ENCODE measurements at places on chromosomes 16 and 17. TPM values are rescaled to one million over a fixed set of nuclear protein-coding genes. Genes with fewer than 3 reads are reported as not detected.
A peak's percentile ranks its signal among the peaks of the same experiment; 100 is the strongest.

GRCh38 chr17:6509031-6509771, 47.2 kb downstream of the PITPNM3 start:
- DNase-seq, result no peak

ACE gene
- 11.6 TPM for total RNA-seq

DNA sequence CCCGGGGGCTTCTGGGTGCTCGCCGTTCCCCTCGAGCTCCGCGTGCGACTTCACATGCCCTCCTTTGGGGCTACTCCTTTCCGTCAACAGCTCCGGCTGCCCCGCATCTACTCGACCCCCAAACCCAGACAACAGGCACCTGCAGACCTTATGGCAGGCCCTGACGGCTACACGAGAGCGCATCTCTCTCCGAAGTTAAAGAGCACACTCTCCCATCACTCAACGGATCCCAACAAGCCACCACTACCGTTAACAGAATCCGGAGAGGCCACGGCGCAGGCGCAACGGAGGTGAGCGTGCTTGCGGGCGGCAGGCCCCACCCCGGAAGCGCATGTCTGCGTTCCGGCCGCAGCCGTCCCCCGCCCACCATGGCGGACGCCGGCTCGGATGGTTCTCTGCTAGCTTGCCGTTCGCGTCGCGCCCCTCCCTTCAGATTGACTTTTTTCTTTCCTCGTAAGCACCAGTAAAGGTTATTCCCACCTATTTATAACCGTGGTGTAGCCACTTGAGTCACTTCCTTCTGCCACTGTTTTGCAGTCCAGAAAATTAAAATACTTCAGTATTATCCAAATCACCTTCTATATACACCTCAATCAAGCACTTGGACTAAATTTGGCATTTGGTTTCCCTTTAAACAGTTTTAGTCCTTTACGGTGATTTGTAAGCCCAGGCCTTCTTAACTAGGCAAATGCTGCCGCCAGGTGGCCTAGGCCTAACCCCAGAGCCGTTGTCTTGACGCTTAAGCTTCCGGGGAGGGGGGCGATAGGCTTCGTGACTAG, at the start of gene POLG2:
TSS of gene POLG2 (minus strand) at position 269 of the 779 bp plus-strand sequence. CDS start at position 183, 86 bp downstream.
- DNase-seq, result peak; percentile 97

DNA sequence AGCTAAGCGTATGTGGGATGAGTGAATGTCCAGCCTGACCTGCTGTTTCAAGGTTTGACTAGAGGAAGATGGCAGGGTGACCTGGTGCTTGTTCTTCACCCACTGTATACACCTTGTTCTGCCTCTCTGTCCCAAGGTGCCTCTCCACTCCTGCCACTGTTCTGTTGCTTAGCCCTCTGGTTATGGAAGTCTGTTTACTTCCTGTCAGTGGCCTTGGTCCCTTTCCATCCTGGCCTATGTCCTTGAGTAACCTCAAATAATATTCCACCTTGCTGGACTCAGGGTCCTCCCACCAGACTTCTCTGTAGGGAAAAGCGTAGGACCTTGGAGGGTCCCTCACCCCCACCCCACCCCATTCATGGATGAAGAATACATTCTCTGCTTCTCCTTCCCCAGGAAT, 73.2 kb upstream of the SALL1 start:
- no peak for DNase-seq

- peak; percentile 46 for DNase-seq
Measured at GRCh38 chr16:70380248-70380918, 33.7 kb downstream of the DDX19A start.

CDIPT gene
- 39.6 TPM for total RNA-seq

GRCh38 chr16:59632276-59632855, 898.2 kb upstream of the GOT2 start:
- DNase-seq, result no peak

DNA sequence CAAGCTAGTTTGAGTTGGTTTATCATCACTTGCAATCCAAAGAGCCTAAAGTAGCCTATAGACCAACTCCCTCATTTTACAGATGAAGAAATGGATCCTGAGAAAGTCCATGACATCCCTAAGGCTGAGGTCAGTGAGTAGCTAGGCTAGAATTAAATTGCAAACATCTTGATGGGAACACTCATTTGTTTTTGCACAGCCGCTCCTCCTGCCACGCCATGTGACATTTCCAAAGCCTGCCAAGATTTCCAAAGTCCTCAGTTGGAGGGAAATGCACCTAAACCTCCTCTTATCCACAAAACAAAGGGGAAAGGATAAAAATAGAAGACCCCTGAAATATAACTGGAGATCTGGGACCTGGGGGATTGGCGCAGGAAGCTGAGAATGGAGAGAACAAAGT, 15.0 kb downstream of the TMEM92 start:
- DNase-seq, result no peak

DNA sequence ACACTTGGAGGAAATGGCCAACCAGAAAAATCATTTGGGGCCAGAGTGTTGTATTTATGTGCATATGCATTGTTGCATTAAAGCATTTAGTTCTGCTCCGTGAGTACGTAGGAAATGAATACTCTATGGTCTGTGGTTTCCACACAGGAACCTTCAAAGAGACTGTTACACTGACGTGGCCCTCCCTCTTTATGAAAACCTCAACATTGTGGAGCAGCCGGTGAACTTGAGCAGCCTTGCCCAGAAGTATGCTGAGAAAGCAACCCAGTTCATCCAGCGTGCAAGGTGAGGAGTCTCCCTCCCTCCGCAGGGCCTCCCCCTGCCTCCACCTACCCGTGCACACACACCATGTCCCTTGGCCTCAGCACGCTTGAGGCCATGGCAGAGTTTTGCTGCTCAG, 65.2 kb downstream of the ARSG start:
- peak; percentile 19 for DNase-seq

LONP2 gene
- 68.2 TPM for total RNA-seq

DNA sequence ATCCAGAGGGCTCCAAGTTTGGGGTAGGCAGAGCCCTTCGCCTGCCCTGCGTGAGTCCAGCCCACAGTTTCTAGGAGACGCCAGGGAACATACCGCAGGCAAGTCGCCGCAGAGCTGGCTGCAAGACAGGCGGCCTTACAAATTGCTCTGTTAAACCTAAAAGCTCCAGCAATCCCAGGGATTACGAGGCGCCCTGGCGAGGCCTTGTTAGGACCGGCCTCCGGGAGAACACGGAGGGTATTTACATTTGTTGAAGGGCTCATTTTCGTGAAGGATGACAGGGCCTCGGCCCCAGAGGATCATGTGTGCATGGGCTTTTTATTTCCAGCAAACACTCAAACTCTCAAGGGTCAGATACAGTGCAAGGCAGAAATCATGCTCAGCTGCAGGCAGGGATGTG, 77.6 kb upstream of the FOXF1 start:
- no peak for DNase-seq

RNU2-1 gene
- 3,838 TPM for total RNA-seq

GRCh38 chr16:88618182-88618955, 20.0 kb upstream of the IL17C start:
- no peak for DNase-seq

DNA sequence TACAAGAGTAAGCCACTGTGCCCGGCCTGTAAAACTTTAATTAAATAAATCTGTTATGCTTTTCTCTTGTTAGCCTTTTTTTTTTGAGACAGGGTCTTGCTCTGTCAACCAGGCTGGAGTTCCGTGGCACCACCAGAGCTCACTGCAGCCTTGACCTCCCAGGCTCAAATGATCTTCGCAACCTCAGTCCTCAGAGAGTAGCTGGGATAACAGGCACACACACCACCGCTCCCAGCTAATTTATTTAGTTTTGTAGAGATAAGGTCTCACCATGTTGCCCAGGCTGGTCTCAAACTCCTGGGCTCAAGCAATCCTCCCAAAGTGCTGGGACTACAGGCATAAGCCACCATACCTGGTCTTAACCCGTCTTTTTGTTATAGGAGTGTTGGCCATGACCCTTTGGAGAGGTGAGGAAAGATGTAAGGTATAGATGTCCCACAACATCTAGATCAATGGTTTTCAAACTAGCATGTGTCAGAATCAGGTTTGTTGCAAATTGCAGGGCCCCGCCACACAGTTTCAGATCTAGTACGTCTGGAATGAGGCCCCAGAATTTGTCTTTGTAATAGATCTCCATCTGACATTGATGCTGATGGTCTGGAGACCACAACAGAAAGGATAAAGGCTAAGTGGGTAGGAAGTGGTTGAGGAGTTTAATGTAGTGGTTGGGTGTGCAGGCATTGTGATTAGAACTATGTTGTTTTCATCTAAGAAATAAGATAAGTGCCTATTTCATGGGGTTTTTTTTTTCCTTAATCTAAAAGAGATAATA, 4.3 kb upstream of the GGA2 start:
- DNase-seq, result no peak

PRSS33 gene
- total RNA-seq, result not detected

DNA sequence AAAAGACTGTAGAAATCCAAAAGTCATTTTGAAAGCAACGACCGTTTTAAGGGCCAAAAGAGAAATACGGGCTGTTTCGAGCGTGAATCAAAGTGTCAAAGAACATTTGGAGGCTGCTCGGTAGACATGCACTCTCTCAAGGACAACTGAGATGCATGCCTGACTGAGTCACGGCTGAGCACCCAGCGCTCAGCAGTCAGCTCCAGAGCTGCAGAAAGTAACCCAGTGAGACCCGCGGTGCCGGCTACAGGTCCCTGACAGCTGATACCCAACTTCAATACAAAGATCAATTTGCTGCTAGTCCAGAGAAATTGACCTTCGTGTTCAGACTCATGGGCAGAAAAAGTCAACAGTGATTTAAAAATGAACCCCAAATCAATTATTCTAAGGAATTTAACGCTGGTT, 214.9 kb downstream of the STX8 start:
- no peak for DNase-seq

DNA sequence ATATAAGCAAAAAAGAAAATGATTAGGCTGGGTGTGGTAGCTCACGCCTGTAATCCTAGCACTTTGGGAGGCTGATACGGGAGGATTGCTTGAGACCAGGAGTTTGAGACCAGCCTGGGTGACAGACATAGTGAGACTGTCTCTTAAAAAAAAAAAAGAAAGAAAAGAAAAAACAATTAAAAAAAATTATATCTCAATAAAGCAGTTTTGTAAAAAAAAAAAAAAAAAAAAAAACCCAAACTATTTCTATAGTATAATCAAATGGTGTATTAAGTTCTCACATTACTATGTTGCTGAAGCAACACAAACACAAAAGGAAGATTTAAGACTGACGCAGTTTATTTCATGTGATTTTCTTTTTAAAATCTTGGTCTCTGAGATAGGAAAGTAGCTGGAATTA, 140.5 kb downstream of the TRIM37 start:
- DNase-seq, result no peak

DNA sequence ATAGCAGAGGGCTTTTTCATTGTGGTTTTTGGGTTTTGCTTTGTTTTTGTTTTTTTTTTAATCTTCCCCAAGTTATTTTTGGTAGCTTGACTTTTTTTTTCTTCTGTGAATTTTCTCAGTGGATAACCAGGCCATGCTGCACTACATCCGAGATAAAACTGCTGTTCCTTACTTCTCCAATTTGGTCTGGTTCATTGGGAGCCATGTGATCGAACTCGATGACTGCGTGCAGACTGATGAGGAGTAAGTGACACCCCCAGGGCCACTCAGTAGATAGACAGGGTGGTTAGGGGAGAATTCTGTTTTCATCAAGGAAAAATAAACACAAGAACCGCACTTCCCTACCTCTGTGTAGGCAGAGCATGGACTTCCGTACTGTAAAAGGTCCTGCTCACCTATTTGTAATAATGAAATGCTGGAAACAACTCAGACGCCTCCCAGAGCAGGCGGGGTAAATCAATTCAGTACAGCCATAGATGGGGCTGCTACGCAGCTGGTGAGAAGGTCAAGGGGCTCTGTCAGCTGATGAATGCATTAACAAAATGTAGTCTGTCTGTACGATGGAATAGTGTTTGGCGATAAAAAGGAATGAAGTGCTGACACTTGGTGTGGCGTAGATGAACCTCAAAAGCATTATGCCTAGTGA, 28.6 kb downstream of the CLEC16A start:
- no peak for DNase-seq

DNA sequence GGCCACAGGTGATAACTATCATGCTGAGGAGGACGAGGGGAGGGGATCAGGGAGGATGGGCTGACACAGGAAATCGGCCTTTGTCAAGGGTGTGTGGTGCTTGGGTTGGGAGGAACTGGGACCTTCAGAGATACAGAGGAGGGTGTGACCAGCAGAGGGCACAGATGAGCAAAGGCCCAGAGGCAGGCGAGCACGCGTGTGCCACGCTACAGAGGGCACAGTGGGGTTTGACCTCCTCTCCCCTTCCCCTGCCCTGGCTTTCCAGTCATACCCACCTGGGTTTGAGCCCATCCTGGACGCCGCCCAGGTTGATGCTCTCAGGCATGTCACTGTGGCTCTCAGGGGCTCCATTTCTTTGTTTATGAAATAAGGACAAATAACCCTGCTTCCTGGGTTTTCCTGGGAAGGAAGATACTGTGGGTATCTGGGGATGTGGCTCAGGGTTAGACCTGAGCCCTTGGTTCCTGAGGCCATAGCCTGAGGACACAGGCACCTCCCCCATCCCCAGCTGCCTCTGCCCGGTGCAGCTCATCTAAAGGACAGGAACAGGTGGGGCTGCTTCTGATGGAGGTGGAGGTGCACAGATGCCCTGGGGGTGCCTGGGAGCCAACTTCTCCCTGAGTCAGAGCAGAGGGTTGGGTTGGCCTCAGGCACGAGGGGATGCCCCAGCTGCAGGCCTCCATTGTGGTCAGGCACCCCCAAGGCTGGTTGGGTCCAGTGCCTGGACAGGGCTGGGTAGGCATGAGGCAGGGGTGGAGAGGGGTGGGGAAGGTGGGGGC, 51.8 kb downstream of the BEAN1 start:
- peak; percentile 53 for DNase-seq

GRCh38 chr16:19147126-19147525, 20.9 kb upstream of the SYT17 start:
- DNase-seq, result no peak

DNA sequence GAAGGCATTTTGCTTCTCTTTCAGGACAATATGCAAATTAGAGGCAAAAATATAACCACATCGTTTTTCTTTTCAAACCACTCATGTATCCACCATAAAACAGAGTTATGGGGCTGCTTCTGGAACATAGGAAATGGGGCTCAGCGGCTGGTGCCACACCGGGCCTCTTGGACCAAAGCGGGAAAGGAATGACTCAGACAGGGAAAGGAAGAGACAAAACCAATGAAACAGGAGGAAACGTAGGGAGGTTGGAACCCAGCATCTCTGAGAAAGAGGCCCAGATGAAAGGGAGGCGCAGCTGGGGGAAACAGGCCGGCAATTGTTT, 28.5 kb downstream of the CUEDC1 start:
- DNase-seq, result no peak

DNA sequence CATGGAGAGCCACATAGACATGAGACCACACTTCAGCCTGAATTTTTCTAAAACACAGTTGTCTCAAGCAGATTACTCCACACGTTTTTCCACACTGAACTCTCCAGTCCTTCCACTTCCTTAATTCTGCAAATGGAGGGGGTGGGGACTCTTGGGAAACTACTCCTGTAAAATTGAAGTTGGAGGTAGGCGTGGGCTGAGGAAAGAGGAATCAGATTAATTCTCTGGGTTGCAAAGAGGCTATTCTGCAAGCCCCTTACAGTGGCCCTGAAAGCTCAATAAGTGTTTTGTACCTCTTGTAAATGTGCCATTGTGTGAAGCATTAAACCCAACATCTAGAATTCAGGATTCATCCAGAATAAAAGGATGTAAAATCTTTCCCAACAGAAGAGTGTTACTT, 9.6 kb downstream of the MARVELD3 start:
- DNase-seq, result no peak

- DNase-seq, result peak; percentile 91
Measured at GRCh38 chr17:44123356-44124117, at the start of gene HDAC5. Gene HDAC5 (minus strand): TSS chr17:44123641. CDS start chr17:44117515, 6,126 bp downstream.

- no peak for DNase-seq
Measured at GRCh38 chr17:52982331-52982730, 823.8 kb upstream of the CA10 start.

- no peak for DNase-seq
Measured at GRCh38 chr16:87465306-87465705, 27.5 kb downstream of the ZCCHC14 start.

GRCh38 chr16:6956511-6956910, 376.1 kb upstream of the RBFOX1 start:
- DNase-seq, result no peak

KRTAP4-6 gene
- total RNA-seq, result not detected

All from T-helper 17 cell (primary cell).